GM10248 (cell line): ENCODE measurements at places on chromosomes 11 and 22.

GRCh38 chr11:34358728-34359547 lies 1.1 kb upstream of the ABTB2 start:
- DNase-seq = peak; percentile 68

- no peak for DNase-seq
Measured at GRCh38 chr22:45997077-45997776, 20.3 kb upstream of the WNT7B start.

- DNase-seq = peak; percentile 58
Measured at GRCh38 chr11:62004473-62004872, 37.0 kb upstream of the FTH1 start.

DNA sequence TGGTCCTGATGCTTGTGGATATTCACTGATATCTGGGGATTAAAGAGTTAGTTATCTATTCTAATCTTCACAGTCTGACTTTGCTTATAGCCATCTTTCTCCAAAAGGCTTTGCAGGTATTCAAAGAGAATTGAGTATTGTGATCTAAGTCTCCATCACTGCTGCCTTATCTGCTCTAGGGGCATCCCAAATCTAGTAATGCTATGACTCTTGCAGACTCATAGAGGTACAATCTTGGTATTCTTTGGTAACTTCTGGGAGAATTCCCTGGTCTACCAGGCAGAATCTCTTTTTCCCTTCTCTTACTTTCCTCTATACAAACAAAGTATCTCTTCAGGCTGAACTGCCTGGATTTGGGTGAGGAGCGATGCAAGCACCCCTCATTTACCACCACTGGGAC lies 746.3 kb downstream of the JRKL start:
- DNase-seq = no peak

DNA sequence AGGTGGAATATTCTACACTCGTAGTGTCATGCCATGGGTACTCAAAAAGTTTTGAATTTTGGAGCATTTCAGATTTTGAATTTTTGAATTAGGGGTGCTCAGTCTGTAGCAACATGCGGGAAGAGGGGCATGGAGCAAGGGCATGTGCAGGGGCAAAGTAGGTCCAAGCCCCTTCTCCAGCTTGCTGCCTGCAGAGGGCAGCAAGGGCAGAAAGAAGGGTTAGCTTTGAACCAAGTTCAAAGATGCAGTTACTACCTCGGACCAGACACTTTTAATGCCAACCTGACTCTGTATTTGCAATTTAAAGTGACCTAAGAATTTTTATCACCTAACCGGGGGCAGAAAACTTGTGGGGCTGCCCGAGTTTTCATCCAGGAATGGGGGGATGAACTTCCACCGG lies 68.2 kb downstream of the CD82 start:
- peak; percentile 27 for DNase-seq
